ENCODE measurements at places on chromosomes 4 and X. TPM values are rescaled to one million over a fixed set of nuclear protein-coding genes. Genes with fewer than 3 reads are reported as not detected.
A peak's percentile ranks its signal among the peaks of the same experiment; 100 is the strongest.

DNA sequence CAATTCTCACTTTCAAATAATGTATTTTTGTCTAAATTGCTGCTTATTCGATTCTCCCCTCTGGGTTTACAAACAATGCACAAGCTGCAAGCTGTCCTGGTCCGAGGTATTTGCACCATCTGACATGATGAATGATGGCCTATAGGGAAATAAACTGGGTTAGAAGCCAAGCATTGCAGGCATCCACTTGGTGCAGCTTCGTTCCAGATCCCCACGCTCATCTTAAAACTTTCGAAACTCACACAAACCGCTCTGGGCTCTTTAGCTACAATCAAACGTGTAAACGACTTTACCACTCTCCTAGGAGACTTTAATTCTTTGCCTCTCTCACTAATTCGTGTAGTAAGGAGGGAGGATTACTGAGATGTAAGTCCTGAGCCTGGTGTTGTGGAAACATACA lies 19.0 kb downstream of the PHKA2 start:
- H3K36me3 ChIP-seq, result no peaks in the 10 kb centered on the region
- DNase-seq, result no peak
- H3K4me1 ChIP-seq, result no peaks in the 10 kb centered on the region
- no peak overlapping the region for H3K27ac ChIP-seq

Gene DNAAF6
- 2.0 TPM for total RNA-seq

Gene LANCL3
- 1.7 TPM for total RNA-seq

DNA sequence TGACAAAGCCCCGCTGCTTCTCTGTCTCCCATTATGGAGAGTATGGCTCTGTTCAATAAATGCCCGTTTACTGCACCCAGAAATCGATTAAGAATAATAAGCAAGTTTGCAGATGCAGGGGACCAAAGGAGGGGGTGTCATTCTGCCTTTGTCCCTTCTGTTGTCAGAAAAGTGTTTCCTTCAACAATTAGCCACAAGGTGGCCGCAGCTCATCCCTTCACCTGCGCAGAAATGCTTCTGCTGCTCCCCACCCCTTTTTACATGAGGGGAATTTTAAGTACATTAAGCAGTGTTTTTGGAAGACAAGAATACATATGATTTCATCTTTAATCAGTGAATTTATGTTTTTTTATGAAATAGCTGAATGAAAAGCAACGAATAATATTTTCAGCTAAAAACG lies 175.6 kb upstream of the ARX start:
- H3K4me3 ChIP-seq, result no peak overlapping the region
- no peaks in the 10 kb centered on the region for H3K27me3 ChIP-seq
- no peaks in the 10 kb centered on the region for H3K4me1 ChIP-seq
- DNase-seq, result no peak
- no peaks in the 10 kb centered on the region for H3K36me3 ChIP-seq

GRCh38 chr4:165520086-165520485 lies 141.3 kb downstream of the CPE start:
- DNase-seq, result no peak
- no peaks in the 10 kb centered on the region for H3K27me3 ChIP-seq
- no peak overlapping the region for H3K4me3 ChIP-seq
- H3K27ac ChIP-seq, result no peak overlapping the region
- H3K4me1 ChIP-seq, result no peaks in the 10 kb centered on the region

GRCh38 chr4:108010167-108010566 lies 20.5 kb downstream of the HADH start:
- no peaks in the 10 kb centered on the region for H3K4me1 ChIP-seq
- H3K27me3 ChIP-seq, result no peaks in the 10 kb centered on the region
- no peak overlapping the region for H3K27ac ChIP-seq
- peaks cover 29% of the 10 kb centered on the region for H3K36me3 ChIP-seq
- no peak overlapping the region for H3K4me3 ChIP-seq

Gene PABPC5
- total RNA-seq, result 1.6 TPM

GRCh38 chr4:84511703-84512102 lies 12.6 kb upstream of the NKX6-1 start:
- no peaks in the 10 kb centered on the region for H3K36me3 ChIP-seq
- H3K27me3 ChIP-seq, result peaks cover 28% of the 10 kb centered on the region
- H3K4me1 ChIP-seq, result no peaks in the 10 kb centered on the region
- no peak for DNase-seq

DNA sequence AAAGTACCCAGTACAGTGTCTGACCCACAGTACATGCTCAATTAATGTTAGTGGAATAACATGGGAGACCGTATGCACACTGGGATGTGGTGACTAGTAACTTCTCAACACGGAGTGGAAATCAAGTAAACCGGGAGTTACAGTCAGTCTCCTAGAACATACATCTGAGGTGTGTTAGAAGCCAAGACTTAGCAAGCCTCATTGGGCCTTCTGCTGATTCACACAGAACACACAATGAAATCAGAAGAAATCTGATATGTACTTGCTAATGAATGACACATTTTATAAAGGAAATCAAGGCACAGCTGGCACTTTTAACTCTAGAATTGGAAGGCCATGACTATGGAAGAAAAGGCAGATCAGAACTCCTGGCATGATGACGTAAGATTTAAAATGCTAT lies 13.0 kb downstream of the TRAPPC2 start:
- no peaks in the 10 kb centered on the region for H3K27me3 ChIP-seq
- no peak overlapping the region for H3K4me3 ChIP-seq
- no peak overlapping the region for H3K27ac ChIP-seq
- DNase-seq, result no peak
- peaks cover 2% of the 10 kb centered on the region for H3K36me3 ChIP-seq

GRCh38 chr4:41256131-41256739 lies 493 bp upstream of the UCHL1 start:
- H3K4me1 ChIP-seq, result peaks cover 16% of the 10 kb centered on the region
- no peak overlapping the region for H3K27ac ChIP-seq
- no peak for DNase-seq
- H3K36me3 ChIP-seq, result no peaks in the 10 kb centered on the region
- peak overlapping the region; percentile 56 for H3K4me3 ChIP-seq
- peaks cover 45% of the 10 kb centered on the region for H3K27me3 ChIP-seq

GRCh38 chr4:125951261-125951887 lies 636.6 kb downstream of the FAT4 start:
- no peak for DNase-seq
- H3K4me3 ChIP-seq, result no peak overlapping the region
- no peak overlapping the region for H3K27ac ChIP-seq
- no peaks in the 10 kb centered on the region for H3K27me3 ChIP-seq

- peaks cover 5% of the 10 kb centered on the region for H3K36me3 ChIP-seq
- H3K4me1 ChIP-seq, result no peaks in the 10 kb centered on the region
- no peak overlapping the region for H3K27ac ChIP-seq
- no peaks in the 10 kb centered on the region for H3K27me3 ChIP-seq
Observed at GRCh38 chr4:94650134-94650495, 107.6 kb upstream of the BMPR1B start.

DNA sequence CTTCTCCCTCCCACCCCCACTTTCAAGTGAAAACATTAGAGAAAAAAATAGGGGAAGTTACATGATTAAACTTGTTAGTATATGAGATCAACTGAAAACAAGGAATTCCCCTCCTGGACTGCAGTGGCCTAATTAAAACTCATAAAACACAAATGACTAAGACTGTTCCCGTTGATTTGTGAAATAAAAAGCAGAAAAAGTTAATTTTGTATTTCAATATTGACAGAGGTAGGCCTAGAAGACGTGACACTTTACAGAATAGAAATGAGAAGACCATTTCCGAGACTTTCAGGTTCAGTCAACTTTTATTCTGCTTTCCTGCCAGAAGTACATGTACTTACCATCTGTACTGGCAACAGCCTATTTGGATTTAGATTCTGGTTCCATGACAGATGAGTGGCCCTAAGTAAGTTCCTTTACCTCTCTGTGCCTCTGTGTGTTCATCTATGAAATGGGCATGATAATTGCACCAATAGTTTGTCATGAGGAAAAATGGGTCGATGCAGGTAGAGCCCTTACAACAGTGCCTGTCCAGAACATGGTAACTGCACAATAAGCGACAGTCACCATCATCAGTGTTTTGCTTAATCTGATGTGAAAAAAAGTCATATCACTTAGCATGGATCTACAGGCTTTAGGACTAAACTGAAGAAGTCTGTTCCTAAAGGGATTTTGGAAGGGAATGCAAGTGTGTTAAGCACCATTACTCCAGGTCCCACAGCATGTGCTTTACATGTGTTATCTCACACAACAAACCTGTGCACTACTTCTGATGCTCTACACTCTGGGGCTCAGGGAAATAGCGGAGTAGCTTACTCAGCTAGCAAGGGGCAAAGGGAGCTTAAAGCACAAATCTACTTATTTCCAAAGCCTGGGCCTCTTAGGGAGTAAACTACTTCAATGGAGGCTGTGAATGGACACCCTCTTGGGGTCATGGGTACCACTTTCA lies 562.3 kb upstream of the DIPK2B start:
- no peaks in the 10 kb centered on the region for H3K27me3 ChIP-seq
- H3K4me1 ChIP-seq, result peaks cover 25% of the 10 kb centered on the region
- no peaks in the 10 kb centered on the region for H3K36me3 ChIP-seq
- no peak for DNase-seq
- no peak overlapping the region for H3K4me3 ChIP-seq
- no peak overlapping the region for H3K27ac ChIP-seq

Gene TRIM75
- total RNA-seq, result not detected

GRCh38 chr4:15888515-15888914 lies 50.0 kb downstream of the FGFBP1 start:
- no peaks in the 10 kb centered on the region for H3K36me3 ChIP-seq
- no peak overlapping the region for H3K27ac ChIP-seq
- DNase-seq, result no peak
- H3K4me1 ChIP-seq, result no peaks in the 10 kb centered on the region
- no peaks in the 10 kb centered on the region for H3K27me3 ChIP-seq

GRCh38 chr4:38499101-38499500 lies 164.9 kb upstream of the KLF3 start:
- no peak for DNase-seq
- H3K4me1 ChIP-seq, result no peaks in the 10 kb centered on the region
- H3K4me3 ChIP-seq, result no peak overlapping the region
- H3K27me3 ChIP-seq, result no peaks in the 10 kb centered on the region
- H3K27ac ChIP-seq, result no peak overlapping the region

Gene GUCY1A1
- total RNA-seq, result 63.1 TPM

Gene MRPL1
- 25.8 TPM for total RNA-seq

Gene CDX4
- not detected for total RNA-seq

Gene CC2D2A
- 21.2 TPM for total RNA-seq

- H3K27me3 ChIP-seq, result no peaks in the 10 kb centered on the region
- H3K27ac ChIP-seq, result no peak overlapping the region
- H3K36me3 ChIP-seq, result no peaks in the 10 kb centered on the region
- H3K4me3 ChIP-seq, result no peak overlapping the region
- no peak for DNase-seq
- no peaks in the 10 kb centered on the region for H3K4me1 ChIP-seq
Observed at GRCh38 chrX:39445336-39445735, 644.1 kb downstream of the MID1IP1 start.

Gene GLRA3
- total RNA-seq, result not detected

- no peaks in the 10 kb centered on the region for H3K4me1 ChIP-seq
- no peak for DNase-seq
- H3K27me3 ChIP-seq, result no peaks in the 10 kb centered on the region
- no peak overlapping the region for H3K27ac ChIP-seq
Observed at GRCh38 chr4:187333151-187333550, 609.5 kb upstream of the FAT1 start.

DNA sequence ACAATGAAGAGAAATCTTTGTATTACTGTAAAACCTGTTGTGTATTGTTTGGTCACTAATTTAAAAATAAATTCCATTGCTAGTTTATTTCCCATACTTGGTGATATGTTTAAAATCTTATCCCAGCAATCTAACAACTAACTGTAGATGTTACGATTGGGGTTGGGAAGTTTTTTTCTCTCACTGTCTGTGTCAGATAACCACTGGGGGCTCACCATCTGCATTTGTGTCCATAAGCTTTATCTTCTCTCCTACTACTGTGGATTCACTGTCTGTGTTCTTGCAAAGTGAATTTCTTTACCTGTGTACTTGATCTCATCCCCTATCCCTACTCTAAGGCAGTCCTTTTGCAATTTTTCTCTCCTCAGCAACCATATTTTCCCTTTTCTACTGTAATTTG lies 81.3 kb downstream of the STIM2 start:
- peaks cover 44% of the 10 kb centered on the region for H3K4me1 ChIP-seq
- DNase-seq, result no peak
- H3K27me3 ChIP-seq, result no peaks in the 10 kb centered on the region
- H3K27ac ChIP-seq, result no peak overlapping the region

DNA sequence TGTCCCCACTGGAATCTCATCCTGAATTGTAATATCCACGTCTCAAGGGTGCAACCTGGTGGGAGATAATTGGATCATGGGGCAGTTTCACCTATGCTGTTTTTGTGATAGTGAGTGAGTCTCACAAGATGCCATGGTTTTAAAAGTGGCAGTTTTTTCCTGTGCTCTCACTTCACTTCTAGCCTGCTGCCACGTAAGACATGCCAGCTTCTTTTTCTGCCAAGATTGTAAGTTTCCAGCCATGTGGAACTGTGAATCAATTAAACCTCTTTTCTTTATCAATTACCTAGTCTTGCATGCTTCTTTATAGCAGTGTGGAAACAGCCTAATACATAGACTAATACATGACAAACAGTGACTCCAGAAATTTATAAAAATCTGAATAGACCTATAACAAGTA lies 1131.8 kb downstream of the PCDH7 start:
- no peak overlapping the region for H3K27ac ChIP-seq
- no peak overlapping the region for H3K4me3 ChIP-seq
- no peak for DNase-seq
- H3K4me1 ChIP-seq, result no peaks in the 10 kb centered on the region

GRCh38 chrX:154008521-154008920 lies 11.2 kb downstream of the IRAK1 start:
- H3K4me1 ChIP-seq, result peaks cover 9% of the 10 kb centered on the region
- no peak overlapping the region for H3K4me3 ChIP-seq
- DNase-seq, result no peak
- no peaks in the 10 kb centered on the region for H3K27me3 ChIP-seq

DNA sequence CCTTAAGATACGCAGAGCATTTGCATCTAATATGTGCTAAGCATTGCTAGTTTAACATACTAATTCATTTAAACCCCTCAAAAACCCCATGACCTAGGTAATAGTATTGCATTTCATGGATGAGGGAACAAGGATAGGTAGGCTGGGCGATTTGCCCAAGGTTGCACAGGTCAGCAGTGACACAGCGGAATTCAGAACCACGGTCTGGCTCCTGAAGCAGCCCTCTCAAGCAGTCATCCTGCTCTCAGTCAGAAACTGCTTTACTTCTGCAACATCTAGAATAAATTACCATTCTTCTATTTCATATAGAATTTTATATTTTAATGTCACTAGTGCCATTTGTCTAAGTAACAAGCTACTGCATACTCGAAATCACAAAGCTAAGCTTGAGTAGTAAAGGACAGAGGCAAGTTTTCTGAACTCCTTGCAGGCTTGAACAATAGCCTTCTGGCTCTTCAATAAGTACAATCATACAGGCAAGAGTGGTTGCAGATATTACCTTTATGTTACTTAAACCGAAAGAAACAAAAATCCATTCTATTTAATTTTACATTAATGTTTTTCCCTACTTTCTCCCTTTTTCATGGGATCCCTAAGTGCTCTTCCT lies 555 bp upstream of the SPP1 start:
- no peak overlapping the region for H3K4me3 ChIP-seq
- peaks cover 7% of the 10 kb centered on the region for H3K4me1 ChIP-seq
- no peak for DNase-seq

- H3K4me3 ChIP-seq, result no peak overlapping the region
- H3K4me1 ChIP-seq, result no peaks in the 10 kb centered on the region
- H3K36me3 ChIP-seq, result no peaks in the 10 kb centered on the region
- DNase-seq, result no peak
Observed at GRCh38 chrX:24877854-24878650, 137.7 kb downstream of the ARX start.

Gene ADAMTS3
- total RNA-seq, result 1.1 TPM

Measured in lower lobe of right lung (tissue), 2 donors.